ENCODE measurements at places on chromosomes 4 and X. TPM values are rescaled to one million over a fixed set of nuclear protein-coding genes. Genes with fewer than 3 reads are reported as not detected.
A peak's percentile ranks its signal among the peaks of the same experiment; 100 is the strongest.

GRCh38 chr4:178311997-178312396 is 869.8 kb upstream of the AGA start:
- no peaks in the 10 kb centered on the region for H3K27me3 ChIP-seq
- no peaks in the 10 kb centered on the region for H3K36me3 ChIP-seq
- no peaks in the 10 kb centered on the region for H3K4me1 ChIP-seq
- no peak overlapping the region for H3K4me3 ChIP-seq
- no peak for DNase-seq
- H3K27ac ChIP-seq = no peak overlapping the region

DNA sequence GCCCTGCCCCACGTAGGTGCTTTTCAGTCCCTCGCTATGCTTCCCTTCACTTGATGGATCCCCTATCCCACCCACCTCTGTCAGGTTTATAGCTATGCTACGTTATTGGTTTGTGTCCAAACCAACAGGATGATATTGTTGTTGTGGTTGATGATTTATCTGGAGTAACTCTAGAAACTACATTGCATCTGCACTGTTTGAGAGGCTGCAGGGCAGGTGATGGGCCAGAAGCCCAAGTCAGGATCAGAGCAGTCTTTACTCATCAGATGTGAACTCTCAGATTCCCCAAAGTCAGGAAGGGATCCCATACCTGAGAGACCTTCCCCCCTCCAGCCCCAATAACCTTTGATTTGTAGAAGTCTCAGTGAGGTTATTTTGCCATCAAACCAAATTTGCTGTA is 34.7 kb downstream of the ARX start:
- H3K4me1 ChIP-seq = peaks cover 3% of the 10 kb centered on the region
- H3K4me3 ChIP-seq = no peak overlapping the region
- DNase-seq = no peak
- H3K27ac ChIP-seq = no peak overlapping the region

DNA sequence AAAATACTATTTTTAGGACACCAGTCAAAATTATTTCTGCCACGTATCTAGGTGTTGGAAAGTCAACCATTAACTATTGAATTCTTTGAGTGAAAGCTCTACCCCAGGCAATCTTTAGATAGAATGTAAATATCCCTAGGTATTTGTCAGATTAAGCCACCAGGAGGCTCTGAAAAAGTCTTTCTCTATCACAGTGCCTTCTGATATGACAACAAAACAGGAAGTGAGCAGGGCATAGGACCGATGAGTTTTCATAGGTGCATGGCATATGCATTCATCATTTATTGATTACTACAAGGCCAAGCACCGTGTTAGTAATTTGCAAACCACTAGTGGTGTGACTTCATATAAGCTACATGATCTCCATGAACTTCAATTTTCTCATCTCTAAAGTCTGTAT is 333.6 kb upstream of the F9 start:
- no peaks in the 10 kb centered on the region for H3K27me3 ChIP-seq
- no peak for DNase-seq
- H3K4me1 ChIP-seq = peaks cover 7% of the 10 kb centered on the region
- H3K4me3 ChIP-seq = no peak overlapping the region
- H3K36me3 ChIP-seq = peaks cover 22% of the 10 kb centered on the region

CENPVL1 gene
- 0.64 TPM for total RNA-seq

- DNase-seq = peak; percentile 68
- no peak overlapping the region for H3K27ac ChIP-seq
- peaks cover 40% of the 10 kb centered on the region for H3K36me3 ChIP-seq
- H3K4me3 ChIP-seq = no peak overlapping the region
These were observed 16.6 kb downstream of the S100G start for GRCh38 chrX:16666541-16666940.

DNA sequence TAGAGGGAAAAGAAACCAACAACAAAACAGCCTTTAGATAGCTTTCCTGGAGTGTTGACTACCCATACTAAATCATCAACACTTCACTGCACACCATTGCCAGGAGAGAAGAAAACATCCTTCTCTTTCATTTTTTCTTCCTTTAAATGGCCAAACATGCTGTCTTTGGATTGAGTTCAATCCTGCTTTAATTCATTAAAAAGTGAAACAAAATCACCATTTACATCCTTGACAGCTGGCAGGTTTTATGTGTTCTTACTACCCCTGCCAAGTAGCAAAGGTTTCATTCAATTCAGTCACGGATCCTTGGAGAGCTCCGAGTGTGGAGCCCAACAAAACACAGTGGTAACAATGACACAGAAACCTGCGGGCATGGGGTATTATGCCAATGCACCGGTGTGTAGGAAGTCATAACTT is 568.3 kb downstream of the ANKRD50 start:
- H3K4me3 ChIP-seq = no peak overlapping the region
- H3K27me3 ChIP-seq = no peaks in the 10 kb centered on the region
- no peak for DNase-seq
- no peaks in the 10 kb centered on the region for H3K4me1 ChIP-seq
- no peaks in the 10 kb centered on the region for H3K36me3 ChIP-seq

SLC10A3 gene
- total RNA-seq = 5.4 TPM

BTK gene
- 2.3 TPM for total RNA-seq

PABPC5 gene
- 2.5 TPM for total RNA-seq
